Lung (tissue), 17 donors: ENCODE measurements at places on chromosomes 6 and 20. TPM values are rescaled to one million over a fixed set of nuclear protein-coding genes. Genes with fewer than 3 reads are reported as not detected.

GRCh38 chr6:2820415-2820814, 21.2 kb downstream of the SERPINB1 start:
- DNase-seq: no peak

- no peak for DNase-seq
These were observed 3.7 kb downstream of the NAA20 start for GRCh38 chr20:20020908-20021307.

GRCh38 chr6:79657238-79657637, 26.1 kb downstream of the SH3BGRL2 start:
- no peak for DNase-seq

- no peak for DNase-seq
These were observed 110.0 kb upstream of the SYNDIG1 start for GRCh38 chr20:24359321-24360027.

DNA sequence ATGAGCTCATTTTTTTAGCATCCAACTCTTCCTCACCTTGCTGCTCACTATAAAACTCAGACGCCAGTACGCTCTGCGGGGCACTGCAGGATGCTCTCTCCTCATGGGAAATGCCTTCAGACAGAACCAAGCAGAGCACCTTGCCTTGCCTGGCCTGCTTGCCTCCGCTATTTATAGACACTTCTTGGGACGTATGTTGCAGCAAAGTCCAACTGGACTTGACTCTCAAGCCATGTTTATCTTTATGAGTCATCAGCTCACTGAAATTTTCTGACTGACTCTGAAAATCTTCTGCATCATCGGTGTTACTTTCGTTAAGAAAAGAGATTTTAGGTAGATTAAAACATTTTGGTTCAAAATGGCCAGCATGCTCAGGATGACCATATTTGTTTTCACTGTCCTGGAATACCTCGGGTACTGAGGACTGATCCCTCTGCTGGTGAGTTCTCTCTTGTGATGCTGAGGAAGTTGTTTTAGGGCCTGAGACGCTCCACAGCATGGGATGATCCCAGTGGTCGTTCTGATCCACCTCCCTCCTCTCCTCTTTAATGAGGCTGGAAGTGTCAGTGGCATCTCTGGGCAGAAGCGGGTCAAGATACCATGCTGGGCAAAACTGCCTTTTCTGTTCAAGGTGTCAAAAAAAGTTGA, 204.5 kb downstream of the KIF16B start:
- no peak for DNase-seq

GRCh38 chr20:64113796-64114355, 6.5 kb upstream of the NPBWR2 start:
- no peak for DNase-seq

- DNase-seq: no peak
These were observed 19.4 kb downstream of the DSTN start for GRCh38 chr20:17589161-17589834.

BIRC7 gene
- 0.57 TPM for polyA plus RNA-seq
